ENCODE measurements at places on chromosomes 11 and 22. TPM values are rescaled to one million over a fixed set of nuclear protein-coding genes. Genes with fewer than 3 reads are reported as not detected.
A peak's percentile ranks its signal among the peaks of the same experiment; 100 is the strongest.

GRCh38 chr11:6687876-6688275, 4.7 kb upstream of the MRPL17 start:
- DNase-seq: no peak

DNA sequence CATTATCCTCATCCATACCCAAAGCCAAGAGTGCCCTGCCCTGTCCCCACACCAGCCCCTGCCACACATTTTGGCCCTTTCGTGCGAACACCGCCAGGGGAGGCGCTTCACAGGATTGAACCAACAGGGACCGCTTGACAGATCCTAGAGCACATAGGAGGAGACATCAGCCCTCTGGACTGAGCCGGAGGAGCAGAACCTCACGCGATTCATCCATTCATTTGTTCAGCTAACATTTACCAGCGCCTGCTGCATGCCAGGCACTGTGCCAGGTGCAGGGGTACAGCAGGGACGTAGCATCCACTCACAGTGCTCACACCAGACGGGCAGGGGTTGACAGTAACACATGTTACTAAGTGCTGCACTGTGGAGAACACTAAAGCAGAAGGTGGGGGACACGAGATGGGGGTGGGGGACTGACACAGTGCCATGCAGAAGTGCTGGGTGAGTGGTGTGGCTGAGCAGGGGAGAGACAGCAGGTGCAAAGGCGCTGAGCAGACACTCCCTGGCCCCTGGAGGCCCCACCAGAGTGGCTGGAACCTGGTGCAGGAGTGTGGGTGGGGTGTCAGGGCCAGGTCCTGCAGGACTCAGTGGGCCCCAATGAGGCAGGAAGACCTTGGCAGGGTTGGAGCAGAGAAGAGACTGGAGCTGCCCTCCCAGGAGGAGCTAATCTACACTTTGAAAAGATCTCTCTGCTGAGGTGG, 3.4 kb downstream of the GNAZ start:
- DNase-seq: peak; percentile 69

GRCh38 chr11:115266066-115266639, 238.1 kb downstream of the CADM1 start:
- no peak for DNase-seq

DNA sequence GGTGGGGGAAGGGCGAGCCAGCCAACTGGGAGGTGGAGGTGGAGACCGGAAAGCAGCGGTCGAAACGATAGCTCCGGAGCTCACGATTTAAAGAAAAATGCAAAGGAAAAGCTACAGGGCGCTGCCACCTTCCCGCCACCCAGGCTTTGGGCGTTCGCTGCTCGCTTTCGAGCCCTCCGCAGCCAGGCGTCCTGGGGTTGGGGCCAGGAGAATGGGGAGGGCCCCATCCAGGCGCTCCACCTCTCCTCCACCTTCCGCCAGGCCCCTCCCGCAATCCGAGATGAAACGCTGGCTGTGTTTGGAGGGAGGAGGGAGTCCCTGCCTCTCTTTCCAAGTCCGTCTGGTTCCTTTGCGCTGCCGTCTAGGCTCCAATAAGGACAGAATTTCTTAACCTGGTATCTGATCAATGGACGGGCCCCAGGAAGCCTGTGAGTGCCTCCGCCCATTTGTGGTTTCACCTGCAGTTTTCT, 483 bp upstream of the ABTB2 start:
- DNase-seq: peak; percentile 86

DNA sequence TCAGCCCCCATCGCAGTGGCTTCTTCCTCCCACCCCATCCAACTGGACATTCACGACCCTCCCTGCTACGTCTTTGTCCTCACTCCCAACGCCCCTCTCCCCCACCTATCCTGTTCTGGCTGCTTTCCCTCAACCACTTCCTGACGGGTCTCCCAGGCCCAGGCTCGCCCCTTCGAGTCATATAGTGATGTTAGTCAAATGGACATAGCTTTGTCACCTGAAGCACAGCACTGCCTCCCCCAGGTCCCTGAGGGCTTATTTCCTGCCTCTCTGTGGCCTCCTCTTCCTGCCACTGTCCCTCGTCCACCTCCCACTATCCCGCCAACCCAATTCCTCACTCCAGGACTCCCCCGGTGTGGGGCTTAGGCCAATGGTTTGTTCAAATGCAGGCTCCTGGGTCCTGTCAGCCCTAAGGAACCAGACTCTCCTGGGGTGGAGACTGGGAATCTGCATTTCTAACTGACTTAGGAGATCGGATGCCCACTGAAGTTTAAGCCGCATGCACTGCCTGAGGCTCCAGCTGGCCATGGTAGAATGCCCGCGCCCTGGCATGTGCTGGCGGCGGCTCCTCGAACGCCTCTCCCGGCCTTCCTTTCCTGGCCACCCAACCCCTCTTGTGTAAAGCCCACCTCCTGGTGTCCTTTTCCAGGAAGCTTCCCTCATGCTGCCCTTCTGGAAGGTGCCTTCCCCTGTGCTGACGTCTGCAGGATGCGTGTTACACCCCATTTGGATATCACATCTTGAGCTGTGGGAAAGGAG, 18.3 kb downstream of the SUN2 start:
- DNase-seq: no peak

GRCh38 chr22:46968848-46969247, 206.4 kb downstream of the TBC1D22A start:
- DNase-seq: peak; percentile 51

DNA sequence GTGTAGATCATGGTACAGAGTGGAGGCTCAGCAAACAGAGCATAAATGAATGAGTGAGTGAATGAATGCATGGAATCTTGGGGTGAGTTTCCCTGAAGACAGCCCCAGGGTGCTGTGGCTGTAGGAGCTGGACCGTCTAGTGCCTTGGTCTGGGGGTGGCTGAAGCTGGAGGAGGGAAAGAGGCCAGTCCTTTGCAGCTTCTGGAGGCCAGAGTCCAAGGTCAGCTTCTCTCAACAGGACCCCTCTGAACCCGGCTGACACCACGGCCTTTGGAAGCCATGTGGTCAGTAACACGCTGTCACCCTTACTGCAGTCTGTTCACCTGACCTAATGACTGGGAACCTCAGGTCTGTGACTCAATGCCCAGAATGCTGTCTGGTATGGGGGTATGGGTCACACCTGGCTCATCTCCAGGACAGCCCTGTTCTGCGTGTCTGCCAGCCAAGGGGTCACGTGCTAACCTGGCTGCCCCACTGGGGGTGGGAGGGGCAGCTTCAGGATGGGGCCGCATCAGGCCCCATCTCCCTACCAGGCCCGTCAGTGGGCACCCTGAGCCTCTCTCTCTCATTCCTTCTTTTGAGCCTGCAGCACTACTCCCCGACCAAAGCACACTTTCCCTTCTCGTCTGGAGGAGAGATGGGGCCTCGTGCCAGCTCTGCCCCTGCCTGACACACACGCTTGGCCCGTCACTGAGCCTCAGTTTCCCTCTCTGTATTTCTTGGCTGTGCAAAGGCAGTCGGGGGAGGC, 24.1 kb upstream of the CHKA start:
- DNase-seq: no peak

GRCh38 chr11:67153971-67154370, 34.9 kb downstream of the KDM2A start:
- no peak for DNase-seq

DNA sequence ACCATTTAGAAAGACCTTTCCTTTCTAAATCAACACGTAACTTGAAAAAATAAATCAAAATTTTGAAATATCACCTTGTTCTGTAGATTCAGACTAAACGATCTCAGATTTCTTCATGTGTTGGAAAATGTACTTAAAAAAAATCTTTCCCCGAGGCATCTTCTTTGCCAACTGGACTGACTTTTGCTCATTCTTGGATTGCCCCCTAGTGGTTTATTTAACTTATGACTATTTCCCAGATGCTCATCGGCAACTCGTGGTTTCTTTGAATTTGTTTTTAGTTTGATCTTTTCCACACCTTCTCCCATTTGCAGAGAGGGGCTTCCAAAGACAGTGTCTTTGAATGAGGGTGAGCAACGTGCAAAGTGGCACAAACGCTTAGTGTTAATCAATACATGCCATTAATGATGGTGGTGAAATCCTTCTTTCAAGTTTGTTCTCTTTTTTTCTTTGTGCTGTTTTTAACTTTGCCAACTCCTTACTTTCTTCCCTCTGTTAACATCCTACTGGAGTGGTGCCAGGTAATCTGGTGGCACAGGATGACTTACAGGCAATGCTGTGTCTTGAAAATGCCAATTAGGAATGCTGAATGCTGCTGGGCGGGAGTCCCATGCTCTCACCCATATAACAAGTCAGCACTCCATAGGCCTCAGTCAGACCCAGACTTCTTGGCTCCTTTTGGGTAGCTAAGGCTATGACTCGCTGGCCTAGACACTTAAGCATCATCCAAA, 18.3 kb downstream of the PRSS23 start:
- DNase-seq: no peak

DNA sequence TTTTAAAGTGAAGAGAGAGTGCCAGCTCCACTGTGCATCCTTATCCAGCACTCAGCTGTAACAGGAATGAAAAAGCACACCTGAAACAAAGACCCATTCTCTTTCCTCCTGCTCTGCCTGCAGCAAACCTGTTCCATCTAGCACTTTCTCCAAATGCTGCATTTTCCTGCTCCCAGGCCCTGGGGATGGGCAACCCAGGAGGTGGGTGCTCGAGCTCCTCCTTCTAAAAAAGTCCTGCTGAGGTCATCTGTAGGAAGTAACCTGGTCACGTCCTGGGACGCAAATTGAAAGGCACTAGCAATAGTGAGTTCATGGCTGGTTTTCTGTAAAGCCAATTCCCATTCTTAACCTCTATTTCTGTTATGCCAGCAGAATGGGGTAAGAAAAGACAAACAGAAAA, 173.7 kb downstream of the MAML2 start:
- DNase-seq: no peak

- no peak for DNase-seq
Measured at GRCh38 chr11:108586600-108586999, 7.0 kb downstream of the EXPH5 start.

- DNase-seq: peak; percentile 60
Measured at GRCh38 chr11:76764941-76765665, 18.1 kb upstream of the TSKU start.

- DNase-seq: no peak
Measured at GRCh38 chr11:93773045-93773477, 11.0 kb upstream of the MED17 start.

GRCh38 chr11:122853971-122854446, 15.7 kb downstream of the CRTAM start:
- DNase-seq: no peak

DNA sequence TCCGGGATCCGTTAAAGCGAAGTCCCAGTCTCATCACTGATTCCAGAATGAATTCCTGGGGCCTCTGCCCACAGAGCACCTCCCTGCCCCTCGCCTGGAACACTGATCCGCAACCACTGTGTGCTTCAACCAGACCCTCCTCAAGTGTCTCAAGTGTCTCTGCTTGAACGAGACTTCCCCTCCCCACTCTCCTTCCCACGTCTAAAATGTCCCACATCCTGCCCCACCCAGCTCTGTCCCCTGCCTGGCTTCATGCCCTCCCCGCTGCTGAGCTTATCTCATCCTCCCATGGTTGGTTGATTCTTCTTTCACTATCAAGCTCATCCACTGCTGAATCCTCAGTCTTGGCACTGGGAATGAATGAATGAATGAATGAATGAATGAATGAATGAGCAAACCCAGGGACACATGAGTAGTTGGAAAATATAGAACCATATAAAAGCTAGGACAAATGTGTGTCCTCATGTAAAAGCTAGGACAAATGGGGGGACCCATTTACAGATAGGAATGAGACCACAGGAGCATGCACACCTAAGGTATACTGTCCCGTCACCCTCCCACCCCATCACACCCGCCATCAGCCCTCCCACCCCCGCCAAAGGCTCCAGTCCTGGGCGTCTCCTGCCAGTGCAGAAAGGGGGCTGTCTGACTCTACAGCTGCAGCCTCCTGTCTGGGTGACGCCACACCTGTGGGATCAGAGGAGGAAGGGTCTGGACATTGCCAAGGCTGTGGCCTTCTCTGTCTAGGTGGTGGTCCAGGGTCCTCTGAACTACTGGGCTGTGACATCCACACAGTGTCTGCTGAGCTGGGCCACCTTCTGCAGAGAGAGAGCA, 71.4 kb upstream of the LINC01488 start:
- peak; percentile 57 for DNase-seq

GRCh38 chr11:128242451-128242850, 344.9 kb downstream of the ETS1 start:
- no peak for DNase-seq

GRCh38 chr22:37343863-37344734, 61.8 kb downstream of the CYTH4 start:
- no peak for DNase-seq

DNA sequence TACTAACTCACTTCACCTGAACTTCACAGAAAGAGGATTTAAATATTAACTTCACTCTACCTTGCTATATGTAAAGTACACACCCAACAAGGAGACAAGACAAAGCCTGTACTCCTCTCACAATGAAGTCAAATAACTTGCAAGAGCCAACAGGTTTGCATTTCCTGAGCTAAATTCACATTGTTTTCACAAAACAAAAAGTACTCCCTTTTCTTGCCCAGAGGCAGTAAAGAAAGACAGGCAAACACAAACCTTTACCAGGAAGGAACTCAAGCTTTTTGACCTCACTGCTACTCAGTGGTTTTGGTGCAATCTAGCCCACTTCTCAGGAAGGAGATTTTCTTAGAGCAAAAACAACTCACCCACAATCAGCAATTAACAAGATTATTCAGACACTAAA, 15.7 kb downstream of the USP28 start:
- no peak for DNase-seq

DNA sequence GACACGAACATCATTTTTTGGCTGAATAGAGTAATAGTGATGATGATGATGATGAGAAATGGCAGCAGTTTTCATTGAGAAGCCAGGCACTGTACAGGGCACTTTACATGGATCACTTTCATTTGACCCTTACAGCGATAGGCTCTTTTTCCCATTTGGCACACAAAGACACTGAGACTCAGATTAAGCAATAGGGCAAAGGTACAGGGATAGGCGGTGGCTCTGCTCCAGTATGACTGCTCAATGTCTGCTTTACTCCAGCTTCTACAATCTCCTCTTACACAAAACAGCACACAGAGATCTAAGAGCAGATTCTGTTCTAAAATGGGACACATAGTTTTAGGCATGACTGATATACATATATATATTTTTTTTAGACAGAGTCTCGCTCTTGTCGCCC, 40.6 kb downstream of the MPPED2 start:
- DNase-seq: no peak

The SAA4 gene
- total RNA-seq: 0.38 TPM

The OR52E8 gene
- total RNA-seq: not detected

The KCNQ1OT1 gene
- total RNA-seq: 1.8 TPM

The OR52A1 gene
- total RNA-seq: not detected

The E2F8 gene
- 0.19 TPM for total RNA-seq

The KCNJ11 gene
- 0.56 TPM for total RNA-seq

The VSTM5 gene
- 1.0 TPM for total RNA-seq

The SLC22A12 gene
- not detected for total RNA-seq

The MS4A1 gene
- 2.5 TPM for total RNA-seq

The OR51E1 gene
- total RNA-seq: 1.0 TPM

The SLC17A6 gene
- total RNA-seq: not detected

The OR52N4 gene
- total RNA-seq: 0.24 TPM

The SUSD2 gene
- 11.9 TPM for total RNA-seq

The GRM5 gene
- 0.81 TPM for total RNA-seq

The CYB5R2 gene
- total RNA-seq: 5.0 TPM
